Right renal pelvis (tissue), 4 donors: ENCODE measurements at places on chromosomes 13 and 19. TPM values are rescaled to one million over a fixed set of nuclear protein-coding genes. Genes with fewer than 3 reads are reported as not detected.

Gene MAP4K1
- 3.5 TPM for polyA plus RNA-seq

DNA sequence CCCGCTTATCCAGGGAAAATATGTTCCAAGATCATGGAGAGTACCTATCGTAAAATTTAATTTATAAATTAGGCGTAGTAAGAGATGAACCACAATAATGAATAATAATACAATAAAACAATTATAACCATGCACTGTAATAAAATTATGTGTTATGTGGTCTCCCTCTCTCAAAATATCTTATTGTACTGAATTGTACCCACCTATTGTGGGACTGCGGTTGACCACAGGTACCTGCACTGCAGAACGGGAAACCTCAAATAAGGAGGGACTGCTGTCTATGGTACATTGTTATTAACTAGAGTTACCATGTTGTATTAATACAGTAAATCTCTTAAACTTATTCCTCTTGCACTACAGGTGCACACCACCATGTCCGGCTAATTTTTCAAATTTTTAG lies 5.3 kb upstream of the KLK12 start:
- no peak for DNase-seq

GRCh38 chr19:40542202-40542859 lies 34.3 kb upstream of the SHKBP1 start:
- DNase-seq = no peak

GRCh38 chr13:84654654-84655275 lies 772.5 kb upstream of the SLITRK1 start:
- no peak for DNase-seq

DNA sequence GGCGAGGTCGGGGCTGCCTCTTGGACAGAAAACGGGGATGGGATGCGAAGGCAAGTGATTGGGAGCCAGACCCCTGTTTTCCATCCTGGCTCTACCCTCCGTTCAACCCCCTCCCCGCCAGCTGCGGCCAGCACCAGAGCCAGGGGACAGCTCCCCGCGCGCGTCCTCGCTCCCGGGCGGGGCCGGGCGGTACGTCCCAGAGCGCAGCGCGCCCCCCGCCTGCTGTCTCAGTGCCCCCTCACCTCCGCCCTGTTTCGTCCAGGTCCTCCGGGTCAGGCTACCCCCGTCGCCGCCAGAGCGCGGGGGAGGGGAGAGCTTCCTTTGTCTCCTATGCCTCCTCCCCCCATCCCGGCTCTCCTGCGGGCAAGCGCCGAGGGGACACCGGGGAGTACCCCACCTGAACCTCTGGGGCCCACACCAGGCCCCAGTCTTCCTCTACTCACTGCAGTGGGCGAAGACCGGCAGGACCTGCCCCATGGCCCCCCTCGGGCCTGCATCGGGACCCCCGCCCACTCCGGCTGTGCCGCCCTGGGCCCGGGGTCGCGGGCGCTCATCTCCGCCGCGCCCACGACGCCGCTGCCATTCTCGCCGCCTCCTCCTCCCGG lies 396 bp downstream of the RTN2 start:
- no peak for DNase-seq

Gene CYP2A7
- polyA plus RNA-seq = not detected

GRCh38 chr19:5837761-5838352 lies 1.6 kb downstream of the FUT6 start:
- DNase-seq = no peak

GRCh38 chr13:49253310-49253709 lies 5.6 kb downstream of the CDADC1 start:
- no peak for DNase-seq

DNA sequence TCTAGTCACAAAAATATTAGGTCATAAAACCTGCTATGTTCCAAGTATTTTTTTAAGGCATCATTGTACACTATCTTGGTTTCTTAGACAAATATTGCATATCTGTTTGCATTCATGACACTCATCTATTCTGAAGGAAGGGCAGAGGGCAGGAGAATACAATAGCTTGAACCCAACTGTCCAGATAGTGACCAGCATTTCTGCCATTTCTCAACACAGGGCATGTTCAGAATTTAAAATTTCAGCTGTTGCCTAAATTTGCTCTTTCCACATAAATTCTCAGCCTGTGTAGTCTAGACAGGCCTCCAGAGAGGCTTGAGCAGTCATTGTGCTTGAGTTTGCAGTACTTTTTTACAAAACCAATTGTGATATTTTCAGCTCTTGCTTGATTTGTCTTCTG lies 119.5 kb downstream of the ZAR1L start:
- no peak for DNase-seq

- peak; percentile 12 for DNase-seq
These were observed 12.1 kb upstream of the CEACAM8 start for GRCh38 chr19:42606660-42607351.
